Kidney (tissue), 22 donors: ENCODE measurements at places on chromosomes 3 and 15.
A peak's percentile ranks its signal among the peaks of the same experiment; 100 is the strongest.

- no peak overlapping the region for H3K4me3 ChIP-seq
- no peak for DNase-seq
- no peaks in the 10 kb centered on the region for H3K36me3 ChIP-seq
- H3K27ac ChIP-seq = no peak overlapping the region
- H3K27me3 ChIP-seq = no peaks in the 10 kb centered on the region
These were observed 40.7 kb downstream of the SERPINI1 start for GRCh38 chr3:167776066-167776685.

GRCh38 chr3:177190756-177191681, 6.3 kb downstream of the TBL1XR1 start:
- H3K4me3 ChIP-seq = no peak overlapping the region
- H3K27me3 ChIP-seq = no peaks in the 10 kb centered on the region
- peaks cover 30% of the 10 kb centered on the region for H3K4me1 ChIP-seq
- DNase-seq = no peak

DNA sequence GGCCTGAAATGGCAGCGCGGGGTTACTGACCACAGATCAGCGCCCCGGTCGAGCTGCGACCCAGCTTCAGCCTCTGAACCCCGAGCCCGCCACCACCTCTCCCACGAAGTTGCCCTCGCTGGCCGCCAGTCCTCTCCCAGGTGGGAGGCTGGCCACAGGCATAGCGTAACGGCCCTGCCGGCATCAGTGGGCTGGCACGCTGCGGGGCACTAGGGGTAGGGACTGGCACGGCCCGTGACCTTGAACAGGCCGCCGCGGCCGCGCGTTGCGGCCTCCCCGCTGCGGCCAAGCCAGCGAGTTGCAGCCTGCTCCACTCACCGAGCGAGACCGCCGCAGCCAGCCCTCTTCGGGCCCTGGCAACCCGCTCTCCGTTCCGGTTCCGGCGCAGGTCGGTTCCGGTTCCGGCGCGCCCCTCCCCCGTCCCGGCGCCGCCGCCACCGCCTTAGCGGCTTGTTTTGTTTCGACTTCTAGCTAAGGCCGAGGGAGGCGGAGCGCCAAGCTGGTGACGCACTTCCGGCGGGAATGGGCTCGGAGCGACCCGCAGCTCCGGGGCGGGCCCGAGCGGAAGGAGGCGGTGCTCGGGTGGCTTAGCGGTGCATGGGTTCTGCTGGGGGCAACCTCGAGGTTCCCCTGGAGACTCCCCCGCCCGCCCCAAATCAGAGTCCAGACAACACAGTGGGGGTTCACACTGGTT, at the start of gene USP19:
Gene USP19 (minus strand): TSS at position 386 of the 694 bp plus-strand sequence. CDS start 1,678 bp downstream, outside the sequence.
- H3K4me3 ChIP-seq = peak within 1 kb of the TSS; percentile 92
- H3K4me1 ChIP-seq = peaks cover 10% of the 10 kb centered on the region
- DNase-seq = peak; percentile 96
- H3K27ac ChIP-seq = peak within 1 kb of the TSS; percentile 95
- no peaks in the 10 kb centered on the region for H3K27me3 ChIP-seq
- H3K36me3 ChIP-seq = peaks cover 48% of the 10 kb centered on the region

GRCh38 chr3:50364573-50365079, 5.3 kb upstream of the TMEM115 start:
- no peak for DNase-seq
- H3K36me3 ChIP-seq = no peaks in the 10 kb centered on the region
- no peak overlapping the region for H3K4me3 ChIP-seq
- H3K27ac ChIP-seq = no peak overlapping the region
- no peaks in the 10 kb centered on the region for H3K4me1 ChIP-seq

- H3K36me3 ChIP-seq = no peaks in the 10 kb centered on the region
- H3K4me3 ChIP-seq = no peak overlapping the region
- no peaks in the 10 kb centered on the region for H3K27me3 ChIP-seq
These were observed 66.6 kb downstream of the ARPP21 start for GRCh38 chr3:35705904-35706303.

- peaks cover 44% of the 10 kb centered on the region for H3K36me3 ChIP-seq
- H3K4me1 ChIP-seq = no peaks in the 10 kb centered on the region
- no peak overlapping the region for H3K27ac ChIP-seq
These were observed 36.6 kb downstream of the MKRN2 start for GRCh38 chr3:12593473-12593872.

DNA sequence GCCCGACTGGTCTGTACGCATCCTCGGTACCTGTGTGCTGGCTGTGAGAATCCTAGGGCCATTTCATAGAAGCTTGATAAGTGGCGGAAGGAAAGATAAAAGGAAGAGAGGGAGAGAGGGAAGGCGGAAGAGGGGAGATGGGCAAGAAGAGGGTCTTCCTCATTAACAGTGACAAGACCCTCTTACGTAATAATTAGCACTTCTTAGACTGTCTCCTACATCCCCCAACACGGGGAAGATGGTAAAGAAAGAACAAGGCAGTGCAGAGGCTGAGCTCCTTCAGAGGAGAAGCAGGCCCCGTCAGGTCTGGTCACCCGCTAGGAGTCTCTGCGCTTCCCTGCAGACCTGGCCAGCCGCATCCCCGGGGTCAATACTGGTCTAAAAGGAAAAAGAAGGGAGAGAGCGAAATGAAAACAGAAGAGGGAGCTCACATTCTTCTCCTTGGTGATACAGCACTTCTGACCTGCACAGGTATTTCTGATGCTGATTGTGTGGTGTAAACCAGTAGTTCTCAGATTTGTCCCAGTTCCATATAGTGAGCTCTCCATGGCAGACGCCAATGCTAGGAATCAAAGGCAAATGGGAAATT, 19.0 kb upstream of the FAM240A start:
- H3K36me3 ChIP-seq = no peaks in the 10 kb centered on the region
- H3K4me1 ChIP-seq = no peaks in the 10 kb centered on the region
- H3K27me3 ChIP-seq = no peaks in the 10 kb centered on the region
- no peak overlapping the region for H3K4me3 ChIP-seq

DNA sequence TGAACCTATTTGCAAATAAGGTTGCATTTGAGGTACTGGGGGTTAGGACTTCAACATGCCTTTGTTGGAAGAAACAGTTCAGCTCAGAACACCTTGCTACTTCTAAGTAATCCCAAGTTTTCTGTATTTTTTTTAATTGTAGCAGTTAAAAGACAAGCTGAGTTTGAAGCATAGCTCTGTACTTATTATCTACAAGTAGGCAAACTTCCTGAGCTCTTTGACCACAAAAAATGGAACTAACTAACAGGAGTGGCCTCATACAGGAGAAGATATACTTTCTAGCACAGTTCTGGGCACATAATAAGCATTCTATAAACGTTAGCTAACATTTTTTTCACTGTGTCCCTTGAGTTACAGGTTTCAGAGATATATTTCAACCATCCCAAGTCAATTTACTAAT, 159.2 kb downstream of the CHST2 start:
- H3K27me3 ChIP-seq = no peaks in the 10 kb centered on the region
- H3K4me3 ChIP-seq = no peak overlapping the region
- H3K27ac ChIP-seq = no peak overlapping the region
- no peaks in the 10 kb centered on the region for H3K36me3 ChIP-seq
- no peak for DNase-seq

GRCh38 chr15:31343831-31344230, 17.2 kb downstream of the KLF13 start:
- H3K27me3 ChIP-seq = no peaks in the 10 kb centered on the region
- DNase-seq = no peak
- peaks cover 77% of the 10 kb centered on the region for H3K4me1 ChIP-seq
- peak overlapping the region; percentile 57 for H3K27ac ChIP-seq
- no peak overlapping the region for H3K4me3 ChIP-seq
- no peaks in the 10 kb centered on the region for H3K36me3 ChIP-seq

DNA sequence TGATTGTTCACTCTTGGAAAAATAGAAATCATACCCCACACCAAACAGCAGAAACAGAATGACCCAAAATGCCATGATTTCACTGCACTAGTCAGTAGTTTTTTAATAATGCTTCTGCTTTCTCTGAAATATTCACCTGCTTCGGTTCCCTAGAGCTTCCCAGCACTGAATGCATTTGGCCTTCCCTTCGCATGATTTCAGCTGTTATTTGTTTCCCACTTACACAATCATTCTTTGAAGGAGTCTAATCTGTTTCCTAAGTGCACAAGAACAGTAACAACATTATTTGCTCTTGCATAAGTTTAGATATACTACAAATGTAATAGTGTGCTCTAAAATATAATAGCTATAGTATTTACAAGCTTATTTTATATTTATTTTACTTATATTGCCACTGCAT, 178.7 kb downstream of the STAC start:
- DNase-seq = no peak
- no peaks in the 10 kb centered on the region for H3K27me3 ChIP-seq
- no peaks in the 10 kb centered on the region for H3K4me1 ChIP-seq
- H3K36me3 ChIP-seq = no peaks in the 10 kb centered on the region
- H3K27ac ChIP-seq = no peak overlapping the region
